ENCODE measurements at places on chromosomes 4 and X. TPM values are rescaled to one million over a fixed set of nuclear protein-coding genes. Genes with fewer than 3 reads are reported as not detected.

Gene PARM1
- total RNA-seq, result 18.0 TPM

Gene TECRL
- not detected for total RNA-seq

Gene SMIM10
- 4.5 TPM for total RNA-seq

Gene POU4F2
- total RNA-seq, result not detected

Gene SPANXN3
- not detected for total RNA-seq

Gene XAGE1A
- total RNA-seq, result not detected

Gene RPL36A
- total RNA-seq, result 526 TPM

Gene TRPC3
- 0.64 TPM for total RNA-seq

Gene FRMPD3
- 0.59 TPM for total RNA-seq

Measured in breast epithelium (tissue), 4 donors.